Caco-2 (cell line): ENCODE measurements at places on chromosomes 13 and 19. TPM values are rescaled to one million over a fixed set of nuclear protein-coding genes. Genes with fewer than 3 reads are reported as not detected.
A peak's percentile ranks its signal among the peaks of the same experiment; 100 is the strongest.

DNA sequence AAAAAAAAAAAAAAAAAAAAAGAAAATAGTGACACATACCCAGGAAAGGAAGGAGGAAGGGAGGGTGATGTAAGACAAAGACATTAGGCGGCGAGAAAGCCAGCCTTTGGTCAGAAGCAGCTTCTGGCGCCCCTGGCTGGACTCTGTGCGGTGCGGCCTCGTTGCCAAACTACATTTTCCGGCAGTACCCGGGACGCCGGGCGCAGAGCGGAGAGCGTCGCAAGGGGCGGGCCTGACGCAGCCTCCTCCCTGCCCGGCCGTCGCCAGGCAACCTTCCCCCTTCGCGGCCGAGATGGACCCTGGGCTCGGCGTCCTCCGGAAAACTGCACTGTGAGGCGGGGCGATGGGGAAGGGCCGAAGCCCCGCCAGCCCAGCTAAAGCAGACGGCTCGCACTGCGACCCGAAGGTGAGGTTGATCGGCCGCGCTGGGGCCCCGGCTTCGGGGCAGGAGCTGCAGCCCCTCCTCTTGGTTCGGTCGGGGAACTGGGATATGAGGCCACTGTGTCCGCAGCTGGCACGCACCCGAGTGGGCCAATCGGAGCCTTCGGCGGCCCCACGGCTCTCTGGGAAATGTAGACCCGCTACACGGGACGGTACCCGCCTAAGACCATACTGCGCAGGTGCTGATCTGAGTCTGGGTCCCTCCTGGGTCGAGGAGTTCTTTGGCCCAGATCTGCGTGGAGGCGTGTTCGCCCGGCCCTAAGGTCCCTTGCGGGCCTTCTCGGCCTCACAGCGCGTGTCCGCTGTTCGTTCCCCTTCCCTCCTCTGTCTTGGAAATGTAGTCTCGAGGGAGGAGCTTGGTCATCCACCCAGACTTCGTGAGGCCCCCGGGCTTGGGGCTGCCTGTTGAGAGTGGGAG lies 2.3 kb upstream of the MZF1 start:
- peak; percentile 93 for DNase-seq

GRCh38 chr13:23707674-23708073 lies 137.5 kb downstream of the TNFRSF19 start:
- DNase-seq = no peak

- no peak for DNase-seq
Measured at GRCh38 chr13:64477146-64477545, 2753.0 kb downstream of the PCDH9 start.

- DNase-seq = no peak
Measured at GRCh38 chr13:21901811-21902708, 231.2 kb downstream of the FGF9 start.

GRCh38 chr19:6204866-6205723 lies 69.6 kb downstream of the ACSBG2 start:
- DNase-seq = no peak

- no peak for DNase-seq
Measured at GRCh38 chr13:26996965-26997752, 174.5 kb downstream of the USP12 start.

- DNase-seq = no peak
Measured at GRCh38 chr13:110262508-110263291, 44.3 kb downstream of the COL4A1 start.

- no peak for DNase-seq
Measured at GRCh38 chr13:109148243-109148642, 518.8 kb downstream of the MYO16 start.

DNA sequence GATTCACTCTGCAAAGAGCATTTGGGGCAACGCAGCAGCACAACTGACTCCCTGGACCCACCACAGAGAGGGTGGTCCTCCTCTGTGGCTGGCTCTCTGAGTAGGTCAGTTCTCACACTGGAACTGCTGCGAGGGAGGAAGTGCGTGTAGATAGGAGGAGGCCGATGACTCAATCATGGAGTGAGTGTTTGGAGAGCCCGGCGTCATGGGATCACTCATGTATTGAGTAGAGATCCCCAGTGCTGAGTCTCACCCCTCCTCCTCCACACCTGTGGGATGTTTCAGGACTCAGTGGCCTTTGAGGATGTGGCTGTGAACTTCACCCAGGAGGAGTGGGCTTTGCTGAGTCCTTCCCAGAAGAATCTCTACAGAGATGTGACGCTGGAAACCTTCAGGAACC lies 8.9 kb downstream of the ZNF101 start:
- DNase-seq = no peak

GRCh38 chr19:29682236-29682895 lies 17.1 kb downstream of the PLEKHF1 start:
- DNase-seq = no peak

DNA sequence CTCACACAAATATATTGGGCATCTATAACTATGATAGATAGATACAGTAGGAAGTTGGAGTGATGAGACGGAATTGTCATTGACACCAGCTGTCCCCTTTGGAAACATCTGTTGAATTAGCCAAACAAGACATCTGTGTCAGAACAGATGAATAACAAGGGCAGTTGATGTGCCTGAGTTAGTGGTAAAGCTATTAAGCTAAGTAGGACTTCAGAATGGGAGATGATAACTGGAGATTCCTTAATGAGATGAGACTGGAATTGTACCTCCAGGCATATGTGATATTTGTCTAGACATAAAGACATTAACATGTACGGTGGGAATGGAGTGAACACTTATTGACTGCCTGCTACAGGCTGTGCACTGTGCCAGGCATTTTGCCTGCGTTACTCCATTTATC lies 78.7 kb downstream of the MBNL2 start:
- DNase-seq = no peak

GRCh38 chr13:63690672-63691071 lies 2275.0 kb upstream of the PCDH20 start:
- no peak for DNase-seq

DNA sequence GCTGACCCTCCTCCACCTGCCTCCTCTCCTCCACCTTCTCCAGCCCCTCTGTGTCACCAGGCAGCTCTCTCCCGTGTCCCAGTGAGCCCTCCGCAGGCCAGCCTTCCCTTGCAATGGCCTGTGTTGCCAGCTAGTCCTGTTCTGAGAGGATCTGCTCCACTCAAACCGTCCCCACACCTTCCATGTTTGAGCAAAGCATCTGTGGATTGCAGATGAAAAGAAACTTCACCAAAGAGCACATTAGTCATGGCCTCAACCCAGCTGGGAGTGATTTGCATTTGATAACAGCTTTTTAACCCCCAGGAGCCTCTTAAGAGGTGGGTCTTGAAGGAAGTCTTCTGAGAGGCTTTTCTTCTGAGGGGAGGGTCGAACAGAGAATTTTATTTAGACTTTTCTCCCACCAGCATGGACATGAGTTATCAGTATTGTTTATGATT lies 72.8 kb downstream of the COL4A2 start:
- peak; percentile 29 for DNase-seq

DNA sequence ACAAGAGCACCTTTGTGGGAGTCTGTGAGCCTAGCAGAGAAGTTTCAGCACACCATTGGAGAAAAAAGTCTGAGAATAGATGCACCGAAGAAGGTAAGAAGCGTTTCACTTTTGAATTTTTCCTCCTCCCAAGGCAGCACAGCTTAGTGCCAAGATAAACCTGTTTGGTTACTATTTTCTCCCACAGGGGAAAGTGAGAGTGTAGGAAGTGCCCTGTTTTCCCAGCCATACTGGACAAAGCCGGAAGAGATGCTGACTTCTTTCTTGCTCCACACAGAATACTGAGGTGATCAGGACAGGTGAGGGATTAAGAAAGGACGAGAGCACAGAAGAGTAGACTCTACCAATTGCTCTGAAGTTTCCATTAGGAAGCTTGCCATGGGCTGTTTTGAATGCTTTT lies 1011.0 kb upstream of the MIR17HG start:
- no peak for DNase-seq

- peak; percentile 59 for DNase-seq
Measured at GRCh38 chr19:3210347-3211017, 14.0 kb upstream of the CELF5 start.

DNA sequence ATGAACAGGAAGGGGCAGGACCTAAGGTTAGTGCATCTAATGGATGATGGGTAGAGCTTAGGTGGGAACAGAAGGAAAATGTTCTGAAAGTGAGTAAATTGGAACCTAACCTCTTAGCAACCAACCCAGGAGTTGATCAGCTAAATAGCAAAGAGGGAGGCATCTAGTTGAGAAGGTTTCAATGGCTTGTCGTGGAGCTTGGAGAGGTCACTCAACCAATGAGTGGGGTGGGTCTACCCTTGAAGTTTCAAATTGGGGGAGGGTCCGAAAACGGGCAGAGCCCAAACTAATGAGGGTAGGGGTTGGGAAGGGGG lies 5.7 kb upstream of the SHKBP1 start:
- DNase-seq = no peak

DNA sequence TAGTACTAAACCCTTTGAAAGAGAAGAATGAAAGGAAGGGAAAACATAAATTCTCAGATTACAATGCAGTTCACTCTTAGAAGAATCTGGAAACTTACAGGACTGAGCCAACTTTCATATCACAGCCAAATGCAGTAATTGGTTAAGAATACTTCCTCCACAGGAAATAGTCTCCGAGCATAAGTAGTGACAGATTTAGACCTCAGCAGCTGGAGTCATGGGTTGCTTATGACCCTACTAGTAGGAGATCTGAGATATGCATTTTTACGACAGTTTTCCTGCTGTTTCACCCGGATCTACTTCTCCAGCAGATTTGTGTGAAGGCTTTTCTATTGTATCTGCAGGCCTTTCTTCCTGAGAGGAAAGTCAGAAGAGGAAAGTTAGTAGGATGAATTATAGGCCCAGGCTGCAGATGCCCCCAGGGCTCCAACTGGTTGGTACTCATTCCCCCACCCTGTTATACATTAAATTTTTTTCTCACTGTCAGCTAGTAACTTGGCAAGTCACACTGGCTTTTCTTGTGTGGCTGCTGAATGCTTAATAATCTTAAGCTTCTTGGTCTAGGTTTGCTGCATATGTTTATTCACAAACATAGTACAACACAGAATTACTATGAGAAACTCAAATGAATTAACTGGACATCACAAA lies 1241.5 kb upstream of the MIR17HG start:
- no peak for DNase-seq

- no peak for DNase-seq
Measured at GRCh38 chr13:103282571-103283450, 216.6 kb upstream of the SLC10A2 start.

GRCh38 chr19:410243-410781 lies 1.4 kb upstream of the C2CD4C start:
- no peak for DNase-seq

GRCh38 chr19:34999498-35000337 lies at the start of gene GRAMD1A:
Gene GRAMD1A (plus strand): TSS chr19:35000323. CDS start chr19:35000479, 156 bp downstream.
- peak; percentile 94 for DNase-seq

GRCh38 chr19:56547535-56547934 lies 8.8 kb downstream of the ZFP28 start:
- no peak for DNase-seq

- no peak for DNase-seq
Measured at GRCh38 chr19:43643326-43643725, 3.7 kb upstream of the CADM4 start.

DNA sequence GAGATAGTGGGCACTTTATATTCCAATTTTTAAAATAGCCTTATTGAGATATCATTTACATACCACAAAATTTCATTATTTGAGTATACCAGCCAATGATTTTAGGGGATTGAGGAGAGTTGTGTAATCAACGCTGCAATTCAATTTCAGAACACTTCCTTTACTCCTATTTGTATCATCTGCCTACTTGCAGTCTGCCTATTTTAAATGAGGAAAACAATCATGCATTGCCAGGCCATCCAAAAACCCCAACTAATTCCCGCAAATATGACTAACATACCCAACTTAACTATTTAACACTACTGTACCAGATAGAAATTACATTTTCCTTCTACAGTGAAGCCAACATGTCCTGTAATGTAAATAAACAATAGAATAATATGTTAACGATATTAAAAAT lies 26.7 kb downstream of the CAB39L start:
- no peak for DNase-seq

- no peak for DNase-seq
Measured at GRCh38 chr19:49932041-49932451, 2.7 kb upstream of the NUP62 start.

- DNase-seq = peak; percentile 97
Measured at GRCh38 chr13:75549262-75550158, at the start of gene UCHL3. Gene UCHL3 (plus strand): TSS chr13:75549791. CDS start chr13:75549821, 30 bp downstream.

NLRP11 gene
- total RNA-seq = 0.26 and 0.43 TPM in 2 replicates

ZNF100 gene
- total RNA-seq = 12.1 and 13.9 TPM in 2 replicates

F2RL3 gene
- total RNA-seq = not detected in 2 replicates

PROZ gene
- total RNA-seq = not detected in 2 replicates

CARS2 gene
- total RNA-seq = 63.1 and 68.4 TPM in 2 replicates

DIRAS1 gene
- 2.3 TPM in 2 replicates for total RNA-seq

SLITRK1 gene
- total RNA-seq = not detected in 2 replicates

PVR gene
- 86.5 and 93.8 TPM in 2 replicates for total RNA-seq

CGB2 gene
- not detected in 2 replicates for total RNA-seq

PDE4C gene
- total RNA-seq = 0.36 and 0.46 TPM in 2 replicates

PABPC3 gene
- total RNA-seq = 0.23 and 0.59 TPM in 2 replicates

ZNF329 gene
- 4.4 and 5.4 TPM in 2 replicates for total RNA-seq

SOX21 gene
- total RNA-seq = 0.14 TPM in 1 of 2 replicates, not detected in the other

MTUS2 gene
- total RNA-seq = 1.1 and 1.7 TPM in 2 replicates

EDNRB gene
- 19.2 and 21.7 TPM in 2 replicates for total RNA-seq
